K562 (cell line): ENCODE measurements at places on chromosomes 12 and 14. TPM values are rescaled to one million over a fixed set of nuclear protein-coding genes. Genes with fewer than 3 reads are reported as not detected.

SSTR1 gene
- not detected in 2 replicates for total RNA-seq

FGF6 gene
- not detected in 2 replicates for total RNA-seq

DNA sequence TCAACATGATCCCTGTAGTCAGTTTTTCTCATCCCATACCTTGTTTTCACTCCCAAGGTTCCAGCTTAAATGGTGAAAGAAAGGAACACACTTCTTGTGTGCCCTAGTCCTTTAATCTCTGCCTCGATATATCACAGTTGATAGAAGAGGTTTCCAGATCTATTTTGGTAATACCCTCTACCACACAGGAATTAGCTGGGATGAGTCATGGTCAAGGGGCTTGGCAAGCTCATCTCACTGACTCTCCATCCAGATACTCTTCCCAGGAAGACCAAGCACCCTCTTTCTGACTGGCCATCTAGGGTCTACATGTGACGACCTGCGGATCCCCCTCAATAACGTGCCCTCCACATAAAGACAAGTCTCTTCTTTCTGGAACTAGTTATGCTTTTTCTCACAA lies 277.9 kb downstream of the ITPR2 start:
- no peak overlapping the region for H3K4me3 ChIP-seq
- H3K36me3 ChIP-seq = no peaks in the 10 kb centered on the region
- H3K27me3 ChIP-seq = peaks cover 11% of the 10 kb centered on the region
- H3K27ac ChIP-seq = no peak overlapping the region
- H3K4me1 ChIP-seq = no peaks in the 10 kb centered on the region

- H3K27me3 ChIP-seq = no peaks in the 10 kb centered on the region
- peaks cover 64% of the 10 kb centered on the region; the same call in 1 of the 3 replicates for H3K36me3 ChIP-seq
- H3K27ac ChIP-seq = no peak overlapping the region
- no peak overlapping the region for H3K4me3 ChIP-seq
These were observed 15.6 kb downstream of the CIPC start for GRCh38 chr14:77113644-77114043.

GRCh38 chr14:31837031-31837430 lies 240.1 kb upstream of the ARHGAP5 start:
- H3K36me3 ChIP-seq = no peaks in the 10 kb centered on the region
- H3K27ac ChIP-seq = no peak overlapping the region
- DNase-seq = no peak
- H3K4me3 ChIP-seq = no peak overlapping the region

- no peaks in the 10 kb centered on the region for H3K27me3 ChIP-seq
- DNase-seq = no peak
- peaks cover 85% of the 10 kb centered on the region for H3K36me3 ChIP-seq
- H3K4me3 ChIP-seq = no peak overlapping the region
- no peak overlapping the region for H3K27ac ChIP-seq
These were observed 3.6 kb upstream of the EID3 start for GRCh38 chr12:104299842-104300481.
